ENCODE measurements at places on chromosomes 3 and 15. TPM values are rescaled to one million over a fixed set of nuclear protein-coding genes. Genes with fewer than 3 reads are reported as not detected.

- DNase-seq: no peak
Observed at GRCh38 chr3:89326997-89327396, 219.6 kb downstream of the EPHA3 start.

DNA sequence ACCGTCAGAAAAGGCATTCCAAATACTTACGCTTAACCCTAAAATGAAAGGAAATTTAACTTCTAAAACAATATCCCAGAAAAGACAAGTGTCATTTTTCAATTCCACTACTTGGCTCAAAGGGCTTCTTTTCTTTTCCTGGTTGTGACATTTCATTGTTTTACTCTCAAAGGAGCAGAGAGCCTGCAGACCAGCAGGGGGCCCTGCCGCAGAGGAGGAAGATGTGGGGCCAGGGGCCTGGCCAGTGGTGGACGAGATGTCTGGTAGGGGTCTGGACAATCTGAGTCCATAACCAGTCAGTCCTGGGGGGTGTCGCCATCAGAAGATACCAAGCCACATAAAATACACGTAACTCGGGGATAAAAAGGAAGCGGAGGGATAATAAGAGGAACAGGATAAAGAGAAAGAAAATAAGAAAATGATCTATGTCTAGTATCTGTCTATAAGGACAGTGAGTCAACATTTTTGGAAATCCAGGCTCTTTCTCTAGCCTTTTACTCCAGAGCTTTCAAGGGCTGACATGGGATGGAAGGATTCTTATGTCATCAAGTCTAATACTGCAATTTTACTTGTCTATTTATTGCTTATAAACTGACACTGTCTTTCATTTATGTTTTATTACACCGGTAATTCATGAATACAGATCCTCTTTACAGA is 54.2 kb upstream of the ARHGEF3 start:
- DNase-seq: no peak

ZPLD1 gene
- total RNA-seq: not detected

P2RY1 gene
- total RNA-seq: 33.8 TPM

- DNase-seq: no peak
Observed at GRCh38 chr3:169969174-169970095, 2.8 kb downstream of the SEC62 start.

GRCh38 chr3:180329187-180329586 is 272.8 kb upstream of the TTC14 start:
- no peak for DNase-seq

GPR27 gene
- 43.6 TPM for total RNA-seq

GRCh38 chr3:106810300-106810875 is 566.9 kb upstream of the CCDC54 start:
- no peak for DNase-seq
